MV-4-11 (cell line): ENCODE measurements at places on chromosomes 7 and 10.

DNA sequence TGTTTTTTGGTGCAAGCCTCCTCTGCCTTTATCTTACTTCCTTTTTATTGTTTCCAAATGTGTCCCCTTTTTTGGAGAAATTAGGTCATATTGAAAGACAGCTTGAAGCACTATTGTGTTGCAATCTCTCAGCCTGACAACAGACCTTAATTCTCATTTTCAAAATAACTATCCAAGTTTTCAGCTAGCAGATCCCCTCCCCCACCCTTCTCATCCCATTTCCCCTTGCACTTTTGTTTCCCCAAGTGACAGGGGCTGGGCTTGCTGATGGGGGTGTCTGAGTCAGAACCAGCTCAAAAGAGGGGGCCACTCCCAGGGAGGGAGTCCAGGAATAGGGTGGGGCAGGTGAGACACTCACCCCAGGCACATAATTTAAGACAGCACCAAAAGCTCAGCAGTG lies 75.3 kb downstream of the MKI67 start:
- peak; percentile 97 for DNase-seq

DNA sequence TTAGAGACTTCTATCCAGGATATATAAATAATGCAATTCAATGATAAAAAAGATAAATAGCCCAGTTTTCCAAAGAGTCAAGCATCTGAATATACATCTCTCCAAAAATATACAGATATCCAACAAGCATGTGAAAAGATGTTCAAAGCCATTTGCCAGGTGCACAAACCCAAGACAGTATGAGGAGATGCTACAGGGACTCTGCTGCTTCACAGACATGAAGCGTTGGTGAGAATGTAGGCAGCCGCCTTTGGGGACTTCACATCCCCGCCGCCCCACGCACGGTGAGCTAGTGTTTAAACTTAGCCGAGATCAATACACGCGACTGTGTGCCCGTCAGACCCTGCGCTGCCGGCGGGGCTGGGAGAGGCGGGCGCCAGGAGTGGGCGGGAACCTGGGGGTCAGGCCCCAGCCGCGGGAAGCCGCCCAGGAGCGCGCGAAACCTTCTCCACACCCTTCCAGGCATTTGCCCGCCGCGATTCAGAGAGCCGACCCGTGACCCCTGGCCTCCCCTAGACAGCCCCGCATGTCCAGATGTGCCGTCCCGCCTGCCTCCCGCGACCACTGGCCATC lies 927 bp upstream of the ALOX5 start:
- DNase-seq: no peak

DNA sequence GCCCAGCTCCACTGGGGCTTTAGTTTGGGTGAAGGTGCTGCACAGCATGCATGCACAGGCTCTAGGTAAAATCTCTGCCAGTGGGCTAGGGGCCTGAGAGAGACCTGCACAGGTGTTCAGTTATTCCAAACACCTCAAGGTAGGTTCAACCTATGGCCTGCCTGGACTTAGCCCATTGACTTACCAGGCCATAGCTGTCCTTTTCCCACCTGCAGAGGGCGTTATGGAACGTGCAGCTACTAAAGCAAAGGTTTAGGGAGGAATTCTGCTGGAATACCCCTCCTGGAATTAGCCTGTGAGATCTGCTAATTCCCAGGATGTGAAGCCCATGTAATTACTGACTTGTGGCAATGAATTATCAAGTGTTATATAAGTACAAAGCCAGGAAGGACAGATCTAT lies 3.6 kb downstream of the VWC2 start:
- no peak for DNase-seq

- peak; percentile 87 for DNase-seq
Observed at GRCh38 chr7:114081606-114082425, 163.0 kb upstream of the PPP1R3A start.

DNA sequence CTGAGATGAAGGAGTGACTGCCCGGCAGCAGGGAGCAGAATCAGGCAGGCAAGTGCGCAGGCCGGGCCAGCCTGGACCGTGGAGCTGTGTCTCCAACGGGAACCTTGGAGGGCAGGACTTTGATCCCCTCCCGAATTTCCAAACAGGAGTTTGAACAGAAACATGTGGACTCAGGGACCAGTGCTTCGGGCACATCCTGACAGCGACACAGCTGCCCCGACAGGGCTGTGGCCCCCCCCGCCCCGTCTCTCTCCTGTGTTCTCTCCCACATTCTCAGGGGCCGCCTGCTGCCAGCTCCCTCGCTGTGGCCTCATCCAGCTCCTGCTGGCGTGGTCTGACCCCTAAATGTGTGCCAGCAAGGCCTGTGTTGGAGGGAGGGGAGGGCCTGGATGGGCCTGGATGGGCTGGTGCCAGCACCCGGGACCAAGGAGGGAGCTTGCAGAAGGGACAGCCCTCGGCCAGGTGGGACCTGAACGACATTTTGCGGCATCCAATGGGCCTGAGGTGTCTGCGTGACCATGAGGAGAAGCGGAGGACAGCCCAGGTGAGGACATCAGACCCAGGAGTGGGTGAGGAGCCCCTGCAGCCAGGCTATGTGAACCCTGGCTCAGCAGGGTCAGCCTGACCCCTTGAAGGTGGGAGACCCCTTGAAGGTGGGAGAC lies 222.9 kb downstream of the DNAJB6 start:
- no peak for DNase-seq

- no peak for DNase-seq
Observed at GRCh38 chr10:78765726-78766335, 302.9 kb upstream of the ZMIZ1 start.

- no peak for DNase-seq
Observed at GRCh38 chr10:83476211-83476610, 663.1 kb upstream of the GHITM start.

GRCh38 chr10:6973899-6974298 lies 393.8 kb upstream of the PRKCQ start:
- peak; percentile 14 for DNase-seq

- DNase-seq: peak; percentile 58
Observed at GRCh38 chr7:29345590-29345989, 151.0 kb downstream of the CHN2 start.

- no peak for DNase-seq
Observed at GRCh38 chr7:155452505-155453295, 5.2 kb upstream of the EN2 start.

- DNase-seq: peak; percentile 30
Observed at GRCh38 chr10:95741807-95742467, 14.0 kb upstream of the ENTPD1 start.

DNA sequence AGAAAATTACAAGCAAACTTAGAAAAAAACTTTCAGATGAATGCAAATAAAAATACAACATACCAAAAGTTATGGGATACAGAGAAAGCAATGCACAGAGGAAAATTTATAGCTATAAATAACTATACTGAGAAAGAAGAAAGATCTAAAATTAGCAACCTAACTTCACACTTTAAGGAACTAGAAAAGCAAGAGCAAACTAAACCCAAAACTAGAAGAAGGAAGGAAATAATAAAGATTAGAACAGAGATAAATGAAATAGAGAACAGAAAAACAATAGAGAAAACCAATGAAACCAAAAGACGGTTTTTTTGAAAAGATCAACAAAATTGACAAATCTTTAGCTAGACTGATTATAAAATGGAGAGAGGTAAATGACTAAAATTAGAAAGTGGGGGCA lies 9.6 kb upstream of the STRA8 start:
- DNase-seq: peak; percentile 94

GRCh38 chr10:31401287-31401686 lies 82.3 kb downstream of the ZEB1 start:
- DNase-seq: no peak

DNA sequence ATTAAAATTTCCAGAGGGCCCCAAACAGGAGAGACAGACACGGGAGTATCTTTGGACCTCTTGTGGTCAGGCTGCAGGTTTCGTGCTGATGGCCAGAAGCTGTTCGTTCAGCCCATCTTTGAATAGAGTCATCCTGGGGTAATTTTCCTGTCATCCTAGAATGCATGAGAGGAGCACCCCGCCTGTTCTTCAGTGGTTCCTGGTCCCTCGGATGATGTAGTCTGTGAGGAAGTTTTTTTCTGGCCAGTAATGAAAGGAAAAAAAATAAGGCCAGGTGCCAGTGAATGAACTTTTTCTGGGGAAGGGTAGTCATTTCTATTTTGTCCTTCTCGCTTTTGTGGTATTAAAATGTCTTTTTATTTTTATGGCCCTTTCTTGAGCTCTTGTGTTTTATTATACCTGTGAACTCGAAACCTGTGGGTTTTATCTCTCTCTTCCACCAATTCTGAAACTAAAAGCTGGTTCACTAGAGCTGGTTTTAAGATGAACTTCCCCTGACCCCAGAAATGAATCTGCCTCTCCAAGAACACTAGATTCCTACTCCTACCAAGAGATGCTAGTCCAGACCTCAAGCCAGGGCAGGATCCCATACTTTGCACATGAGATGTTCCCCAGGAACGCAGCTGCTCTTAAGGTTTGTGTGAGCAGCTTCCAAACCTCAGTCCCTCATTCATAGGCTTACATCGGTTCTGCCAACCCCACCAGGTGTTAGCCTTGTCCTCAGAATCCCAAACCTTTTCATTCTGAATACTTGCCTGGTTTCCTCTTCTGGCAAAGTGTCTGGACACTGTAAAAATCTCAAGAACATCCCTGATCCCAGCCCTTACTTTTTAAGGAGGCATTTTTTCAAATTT lies 15.4 kb upstream of the MEST start:
- DNase-seq: no peak

DNA sequence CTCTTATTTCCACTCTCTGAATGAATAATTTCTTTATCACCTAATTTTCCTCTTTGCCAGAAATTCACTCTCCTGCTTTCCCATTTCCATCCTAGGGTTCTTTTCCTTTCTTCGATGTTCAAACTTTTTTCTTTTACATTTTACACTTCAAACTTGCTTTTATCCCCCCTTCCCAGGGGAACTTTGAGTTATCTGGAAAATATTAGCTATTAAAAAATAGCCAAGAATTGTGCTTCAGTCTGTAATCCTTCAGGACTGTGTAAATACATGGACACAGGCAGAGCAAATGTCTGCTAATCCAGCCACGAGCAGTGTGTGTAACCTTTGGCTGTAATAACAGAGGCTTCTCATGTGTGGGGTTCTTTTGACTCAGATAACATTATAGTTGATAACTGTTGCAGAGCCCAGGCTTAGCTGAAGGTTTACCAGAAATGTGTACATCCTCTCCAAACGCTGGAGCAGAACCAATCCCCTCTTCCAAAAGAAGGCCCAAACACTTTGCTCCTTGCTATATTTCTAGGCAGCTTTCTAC lies 4.6 kb downstream of the ASB4 start:
- DNase-seq: no peak

GRCh38 chr7:1671594-1672451 lies 1.7 kb downstream of the ELFN1 start:
- DNase-seq: no peak

DNA sequence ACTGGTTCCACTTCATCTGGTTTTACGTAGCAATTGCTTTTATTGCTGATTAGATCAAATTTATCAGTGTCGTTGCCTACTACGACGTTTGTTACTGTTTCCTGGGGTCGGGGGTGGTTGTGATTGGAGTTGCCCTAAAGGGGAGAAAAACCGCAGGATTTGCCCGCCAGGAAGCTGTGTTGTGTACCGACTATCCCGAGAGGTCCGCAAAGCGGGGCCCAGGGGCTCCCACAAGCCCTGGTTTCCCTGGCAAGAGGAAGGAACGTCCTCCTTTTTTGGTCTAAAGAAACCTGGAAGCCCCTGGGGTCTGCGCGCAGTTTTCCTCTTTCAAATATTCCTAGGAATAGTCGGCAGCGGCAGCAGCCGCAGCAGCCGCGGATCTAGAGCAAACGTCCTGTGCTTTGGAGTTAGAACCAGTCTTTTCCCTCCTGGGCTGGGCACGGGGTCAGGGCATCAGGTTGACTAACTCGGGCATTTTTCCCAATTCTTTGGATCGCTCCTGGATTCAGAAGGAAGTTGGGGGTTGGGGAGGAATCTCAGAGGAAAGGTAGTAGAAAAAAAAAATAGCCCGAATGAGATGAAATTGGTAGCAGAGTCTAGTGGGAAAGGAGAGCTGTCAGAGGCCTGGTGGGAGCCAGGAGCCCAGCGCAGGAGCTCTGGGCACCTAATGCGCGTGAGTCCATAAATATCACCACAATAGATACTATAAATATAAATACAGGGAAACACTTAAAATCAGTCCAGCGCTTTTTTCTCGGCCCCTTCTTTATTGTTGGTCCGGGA lies 4.6 kb downstream of the VAX1 start:
- no peak for DNase-seq

DNA sequence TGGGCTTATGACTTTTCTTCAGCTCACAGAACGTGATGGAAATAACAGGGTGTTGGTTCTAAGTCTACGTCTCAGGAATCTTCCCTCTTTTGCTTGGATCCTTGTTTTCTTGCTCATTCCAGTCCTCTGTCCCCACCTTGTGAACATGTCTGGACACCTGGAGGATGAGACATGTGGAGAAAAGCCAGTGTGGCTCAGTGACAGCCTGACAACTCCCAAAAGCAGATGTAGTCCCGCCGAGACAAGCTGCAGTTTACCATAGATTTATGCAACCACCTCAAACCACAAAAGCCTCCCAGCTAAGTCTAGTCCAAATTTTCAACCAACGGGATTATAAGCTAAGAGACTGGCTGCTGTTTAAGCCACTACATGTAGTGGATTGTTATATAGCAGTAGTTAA lies 476.1 kb downstream of the SH2D4B start:
- DNase-seq: peak; percentile 94

GRCh38 chr7:55099066-55099820 lies 80.4 kb downstream of the EGFR start:
- no peak for DNase-seq

DNA sequence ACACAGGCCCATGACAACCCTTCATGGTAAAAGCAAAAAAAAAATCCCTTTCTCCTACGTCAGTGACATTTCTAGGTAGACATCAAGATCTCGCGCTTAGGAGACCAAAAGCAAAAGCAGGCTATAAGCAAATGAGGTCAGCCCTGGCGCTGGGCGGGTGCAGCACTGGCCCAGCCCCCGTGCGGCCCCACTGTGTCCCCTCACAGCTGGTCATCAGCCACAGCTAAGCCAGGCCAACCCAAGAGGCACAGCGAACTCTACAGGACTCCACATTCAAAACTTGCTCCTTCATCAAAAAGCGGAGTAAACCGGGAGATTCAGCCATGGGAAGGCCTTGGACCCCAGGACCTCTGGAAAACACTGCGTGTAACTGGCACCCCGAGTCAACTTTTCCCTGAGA lies 113.7 kb downstream of the PTPRN2 start:
- no peak for DNase-seq

DNA sequence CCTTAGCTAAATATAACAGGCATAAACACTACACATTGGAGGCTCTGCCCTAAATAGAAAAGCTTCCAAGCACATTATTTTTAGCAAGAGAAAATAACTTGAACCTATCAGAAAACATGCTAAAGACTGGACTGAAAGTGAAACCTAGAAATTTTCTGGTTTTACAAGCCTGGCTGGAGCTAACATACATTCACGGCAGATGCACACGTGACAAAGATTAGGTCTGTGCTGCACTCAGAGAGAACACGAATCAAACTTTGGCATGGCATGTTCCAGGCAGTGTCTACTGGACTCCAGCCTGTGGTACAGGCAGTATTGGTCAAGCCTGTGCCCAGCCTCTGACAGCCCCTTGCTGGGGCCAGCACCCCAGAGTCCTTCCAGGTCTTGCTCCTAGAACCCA lies 94.1 kb upstream of the PCBD1 start:
- DNase-seq: peak; percentile 4
